ENCODE measurements at places on chromosomes 7 and 10. TPM values are rescaled to one million over a fixed set of nuclear protein-coding genes. Genes with fewer than 3 reads are reported as not detected.

Gene CDHR1
- total RNA-seq: 0.25 TPM

- DNase-seq: no peak
Observed at GRCh38 chr10:19817231-19817933, 1.1 kb downstream of the PLXDC2 start.

DNA sequence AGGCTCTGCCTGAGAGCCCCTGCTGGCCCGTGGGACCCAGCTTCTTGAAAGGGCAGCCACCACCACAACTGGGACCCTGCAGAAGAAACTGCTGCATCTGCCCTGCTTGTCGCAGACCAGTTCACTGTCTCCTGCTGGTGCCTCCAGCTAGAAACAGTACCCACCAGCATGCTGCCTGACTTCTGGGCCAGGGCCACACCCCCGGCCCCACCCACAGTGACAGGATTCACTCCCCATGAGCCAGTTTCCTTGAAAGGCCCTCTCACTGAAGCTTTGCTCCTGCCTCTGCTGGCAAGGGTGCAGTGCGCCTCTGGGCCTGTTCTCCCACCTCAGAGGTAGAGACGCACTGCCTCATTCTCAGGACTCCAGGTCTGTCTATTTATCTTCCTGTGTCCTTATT, 32.4 kb downstream of the ANXA11 start:
- no peak for DNase-seq

DNA sequence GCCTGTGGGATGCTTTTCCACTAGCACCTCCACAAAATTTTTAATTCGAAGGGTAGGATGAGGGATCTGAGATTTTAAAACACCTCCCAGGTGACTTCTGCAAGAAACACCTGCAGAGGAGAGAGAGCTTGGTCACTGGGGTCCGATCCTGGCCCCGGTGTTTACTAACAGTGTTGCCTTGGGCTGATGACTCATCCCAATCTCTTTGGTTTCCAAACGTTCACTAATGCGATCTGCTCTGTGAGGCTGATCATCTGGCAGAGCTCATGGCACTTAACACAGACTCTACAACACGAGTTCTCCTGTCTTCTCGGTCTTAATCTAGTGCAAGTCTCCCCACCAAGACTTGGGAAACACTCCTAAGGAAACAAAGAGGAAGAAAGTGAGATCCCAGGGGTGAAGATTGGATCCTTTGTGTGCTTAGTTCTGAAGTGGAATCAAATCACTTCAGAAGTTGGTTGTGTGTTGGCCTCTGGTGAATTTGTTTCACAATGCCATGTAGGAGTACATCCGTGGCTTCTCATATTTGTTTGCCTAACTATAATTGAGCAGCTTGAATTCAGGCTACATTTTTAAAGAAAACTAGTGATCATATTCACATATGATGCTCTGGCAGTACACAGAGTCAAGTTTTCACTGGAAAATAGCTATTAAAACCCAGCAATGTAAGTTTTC, 407.9 kb downstream of the NRG3 start:
- DNase-seq: no peak

DNA sequence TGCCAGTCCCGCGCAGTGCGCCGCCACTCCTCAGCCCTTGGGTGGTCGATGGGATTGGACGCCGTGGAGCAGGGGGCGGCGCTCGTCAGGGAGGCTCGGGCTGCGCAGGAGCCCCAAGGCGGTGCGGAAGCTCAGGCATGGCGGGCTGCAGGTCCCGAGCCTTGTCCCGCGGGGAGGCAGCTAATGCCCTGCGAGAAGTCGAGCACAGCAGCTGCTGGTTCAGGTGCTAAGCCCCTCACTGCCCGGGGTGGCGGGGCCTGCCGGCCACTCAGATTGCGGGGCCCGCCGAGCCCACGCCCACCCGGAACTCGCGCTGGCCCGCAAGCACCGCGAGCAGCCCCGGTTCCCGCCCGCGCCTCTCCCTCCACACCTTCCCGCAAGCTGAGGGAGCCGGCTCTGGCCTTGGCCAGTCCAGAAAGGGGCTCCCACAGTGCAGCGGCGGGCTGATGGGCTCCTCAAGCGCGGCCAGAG, 14.4 kb upstream of the WASL start:
- no peak for DNase-seq

DNA sequence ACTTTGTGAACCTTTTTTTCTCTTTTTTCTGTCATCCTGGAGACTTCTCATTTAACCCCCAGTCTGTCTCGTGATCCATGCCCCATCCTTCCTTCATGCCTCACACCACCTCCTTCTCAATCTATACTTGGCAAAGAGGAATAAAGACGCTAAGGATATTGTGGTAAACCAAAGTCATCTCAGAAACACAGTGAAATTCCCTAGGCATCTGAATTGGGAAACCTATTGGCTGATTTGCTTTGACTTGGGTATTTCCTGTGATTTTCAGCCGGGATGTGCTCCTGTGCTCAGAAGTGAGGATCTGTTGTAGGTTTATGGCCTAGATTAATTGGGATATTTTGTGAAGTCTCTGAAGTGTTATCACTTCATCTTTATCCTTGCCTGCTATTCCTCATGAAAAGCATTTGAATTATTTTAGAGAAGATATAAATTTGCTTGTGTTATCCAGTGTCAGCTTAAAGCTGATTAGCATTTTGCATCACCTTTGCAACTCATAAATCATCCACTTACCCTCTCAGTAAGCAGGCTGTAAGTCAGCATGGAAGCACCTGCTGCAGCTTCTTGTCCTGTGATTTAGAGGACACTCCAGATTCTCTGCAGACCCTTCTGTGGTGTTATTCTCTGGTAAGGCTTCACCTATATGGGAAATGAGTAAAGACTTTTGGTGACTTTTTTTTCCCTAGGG, 138.0 kb downstream of the AUTS2 start:
- DNase-seq: no peak

Gene CPSF4
- total RNA-seq: 22.0 TPM

- DNase-seq: no peak
Observed at GRCh38 chr7:144545330-144545729, 141.8 kb upstream of the NOBOX start.

- no peak for DNase-seq
Observed at GRCh38 chr7:107931740-107932515, 40.9 kb downstream of the DLD start.

Gene CBX3
- total RNA-seq: 96.5 TPM

- DNase-seq: no peak
Observed at GRCh38 chr7:81233208-81233940, 314.5 kb upstream of the SEMA3C start.

DNA sequence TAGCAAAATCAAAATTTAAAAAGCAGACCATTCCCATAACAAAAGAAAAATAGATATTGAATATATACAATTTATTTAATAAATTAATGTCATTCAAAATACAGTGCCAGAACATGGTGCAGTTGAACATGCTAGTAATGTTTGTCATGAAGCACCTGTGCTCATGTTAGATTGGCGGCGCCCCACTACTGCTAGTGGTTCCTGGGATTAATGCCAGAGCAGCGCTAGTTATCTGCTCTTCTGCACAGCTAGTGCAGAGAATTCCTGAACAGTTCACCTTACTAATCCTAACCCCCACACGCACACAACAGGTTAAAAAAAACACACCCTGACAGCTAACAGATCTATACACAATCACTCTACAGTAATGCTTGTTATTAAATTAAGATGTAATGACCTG, 23.4 kb downstream of the KBTBD2 start:
- DNase-seq: no peak

DNA sequence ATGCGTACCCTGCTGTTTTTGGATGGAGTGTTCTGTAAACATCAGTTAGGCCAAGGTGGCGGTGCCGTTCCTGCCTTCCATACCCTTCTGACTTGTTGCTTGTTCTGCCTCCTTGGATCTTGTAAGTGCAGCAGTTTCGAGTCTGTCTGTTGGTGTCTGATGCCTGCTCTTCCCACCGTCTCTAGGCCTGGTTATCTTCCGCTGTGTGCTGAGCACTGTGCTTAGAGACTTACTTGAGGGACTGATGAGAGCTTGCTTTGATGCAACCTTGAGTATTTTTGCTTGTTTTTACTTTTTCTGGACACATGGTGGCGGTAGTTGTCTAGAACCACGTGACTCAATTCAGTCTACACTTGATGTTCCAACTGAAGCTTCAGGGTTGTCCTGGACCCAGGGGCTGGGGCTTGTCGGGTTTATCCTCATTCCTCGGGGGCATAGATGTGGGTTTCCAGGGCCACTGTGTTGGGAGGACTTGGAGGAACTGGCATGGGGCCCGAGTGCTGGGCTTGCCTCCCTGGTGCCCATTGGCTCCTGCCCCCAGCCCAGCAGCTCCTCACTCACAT, 14.4 kb upstream of the SPRN start:
- DNase-seq: peak; percentile 22

GRCh38 chr7:3280946-3281656, 20.0 kb upstream of the SDK1 start:
- DNase-seq: no peak

GRCh38 chr7:156490021-156490800, 150.4 kb upstream of the RNF32 start:
- DNase-seq: no peak

- no peak for DNase-seq
Observed at GRCh38 chr7:91656541-91657482, 223.7 kb downstream of the MTERF1 start.

Gene LLCFC1
- not detected for total RNA-seq

- DNase-seq: no peak
Observed at GRCh38 chr7:130112093-130112492, 41.8 kb downstream of the KLHDC10 start.

Gene VGF
- not detected for total RNA-seq

DNA sequence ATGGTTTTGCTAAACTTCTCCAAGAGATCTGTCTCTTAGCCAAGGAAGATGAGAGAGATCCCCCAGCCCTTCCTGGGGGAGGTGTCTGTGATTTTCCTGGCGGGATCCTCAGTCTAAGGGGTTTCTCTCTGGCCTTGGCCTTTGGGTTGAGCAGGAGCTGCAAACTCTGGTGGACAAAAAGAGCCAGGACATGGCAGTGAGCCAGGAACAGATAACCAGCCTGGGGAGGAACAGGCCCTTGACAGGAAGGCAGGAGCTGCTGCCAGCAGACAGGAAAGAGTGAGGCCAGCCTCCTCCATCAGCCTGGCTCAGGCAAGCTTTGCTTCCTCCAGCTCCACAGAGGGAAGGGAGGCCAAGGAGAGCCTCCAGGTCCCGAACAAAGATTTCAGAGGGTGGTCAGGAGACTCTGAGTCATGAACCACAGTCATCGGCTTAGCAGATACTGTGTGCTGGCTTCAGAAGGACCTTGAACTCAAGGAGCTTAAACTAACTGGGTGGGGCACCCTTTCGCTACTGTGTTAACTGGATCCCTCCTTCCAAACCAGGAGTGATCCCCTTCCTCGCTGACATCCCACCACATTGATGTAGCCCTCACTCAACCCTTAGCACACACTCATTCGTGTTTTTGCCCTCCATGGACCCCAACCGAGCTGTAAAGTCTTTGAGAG, 34.7 kb downstream of the DDIT4 start:
- DNase-seq: no peak

DNA sequence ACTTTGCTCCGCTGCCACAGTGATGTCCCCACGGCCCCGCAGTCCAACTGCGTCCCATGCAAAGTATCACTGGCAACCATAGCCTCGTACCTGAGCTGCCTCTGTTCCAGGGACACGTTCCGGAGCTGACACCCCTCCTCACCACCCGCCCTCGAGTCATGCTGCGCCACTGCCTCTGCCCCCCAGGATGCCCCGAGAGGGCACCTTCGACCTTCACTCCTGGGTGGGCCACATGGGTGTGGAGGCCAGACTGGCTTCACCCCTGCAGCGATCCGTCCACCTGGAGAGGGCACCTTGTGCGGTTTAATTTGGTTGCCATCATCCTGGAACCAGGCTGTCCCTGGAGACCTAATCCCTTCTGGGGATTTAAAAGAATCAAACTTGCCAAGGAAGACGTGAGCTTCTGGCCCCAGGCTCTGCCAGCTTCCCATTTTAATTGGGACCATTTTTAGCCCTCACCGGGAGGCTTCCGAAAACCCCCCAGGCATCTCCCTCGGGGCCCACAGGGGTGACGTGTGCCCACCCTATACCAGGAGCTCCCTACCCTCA, 19.2 kb upstream of the TNRC18 start:
- no peak for DNase-seq

Gene PHKG1
- total RNA-seq: 0.13 TPM
